ENCODE measurements at places on chromosomes 13 and 19.

- no peak for DNase-seq
These were observed 242.1 kb upstream of the ARGLU1 start for GRCh38 chr13:106810069-106810468.

GRCh38 chr19:33175886-33176669, 18.1 kb upstream of the LRP3 start:
- no peak for DNase-seq

- DNase-seq, result no peak
These were observed 506.2 kb downstream of the GPC5 start for GRCh38 chr13:91904597-91904996.

- peak; percentile 34 for DNase-seq
These were observed 3.9 kb downstream of the CD209 start for GRCh38 chr19:7743425-7743841.

- DNase-seq, result no peak
These were observed 2.3 kb upstream of the PRKACA start for GRCh38 chr19:14119644-14120496.

- no peak for DNase-seq
These were observed 2.3 kb upstream of the SIGLEC12 start for GRCh38 chr19:51503896-51504295.

- DNase-seq, result no peak
These were observed 16.8 kb downstream of the TM6SF2 start for GRCh38 chr19:19256072-19256969.

- peak; percentile 57 for DNase-seq
These were observed 622 bp downstream of the DNM2 start for GRCh38 chr19:10718205-10719196.

- no peak for DNase-seq
These were observed 10.1 kb downstream of the WDR62 start for GRCh38 chr19:36064826-36065225.

DNA sequence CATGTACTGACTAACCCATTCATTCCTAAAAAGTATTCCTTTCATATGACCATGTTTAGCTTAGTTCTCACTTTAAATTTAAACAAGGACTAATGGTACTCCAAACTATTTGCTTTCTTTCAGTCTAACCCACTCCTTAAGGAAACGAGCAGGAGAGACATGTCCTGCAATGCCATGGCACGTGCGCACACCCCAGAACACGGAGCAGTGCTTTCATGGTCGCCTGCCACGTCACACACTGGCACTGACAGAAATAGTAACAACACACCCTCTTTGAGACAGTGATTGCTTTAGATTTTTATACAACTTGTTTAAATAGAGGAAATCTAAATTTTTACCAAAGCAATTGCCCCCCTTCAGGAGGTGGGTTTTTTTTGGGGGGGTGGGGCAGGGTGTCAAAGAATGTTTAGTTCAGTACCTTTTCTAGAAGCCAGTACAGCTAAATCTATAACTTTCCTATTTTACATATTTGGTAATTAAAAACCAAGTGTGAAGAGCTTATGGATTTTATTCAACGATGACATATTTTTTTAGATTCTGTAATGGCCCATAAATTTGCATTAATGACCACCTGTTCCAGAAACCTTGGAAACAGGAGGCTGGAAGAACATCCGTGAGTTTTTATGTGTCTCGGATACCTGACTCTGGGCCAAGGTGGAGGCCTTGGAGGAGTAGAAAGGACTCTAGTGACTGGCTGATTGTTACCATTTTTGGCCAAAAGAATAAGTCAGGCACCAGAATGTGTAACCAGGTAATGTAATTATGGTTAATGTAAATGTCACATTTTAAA, 247.1 kb downstream of the DCT start:
- DNase-seq, result no peak

DNA sequence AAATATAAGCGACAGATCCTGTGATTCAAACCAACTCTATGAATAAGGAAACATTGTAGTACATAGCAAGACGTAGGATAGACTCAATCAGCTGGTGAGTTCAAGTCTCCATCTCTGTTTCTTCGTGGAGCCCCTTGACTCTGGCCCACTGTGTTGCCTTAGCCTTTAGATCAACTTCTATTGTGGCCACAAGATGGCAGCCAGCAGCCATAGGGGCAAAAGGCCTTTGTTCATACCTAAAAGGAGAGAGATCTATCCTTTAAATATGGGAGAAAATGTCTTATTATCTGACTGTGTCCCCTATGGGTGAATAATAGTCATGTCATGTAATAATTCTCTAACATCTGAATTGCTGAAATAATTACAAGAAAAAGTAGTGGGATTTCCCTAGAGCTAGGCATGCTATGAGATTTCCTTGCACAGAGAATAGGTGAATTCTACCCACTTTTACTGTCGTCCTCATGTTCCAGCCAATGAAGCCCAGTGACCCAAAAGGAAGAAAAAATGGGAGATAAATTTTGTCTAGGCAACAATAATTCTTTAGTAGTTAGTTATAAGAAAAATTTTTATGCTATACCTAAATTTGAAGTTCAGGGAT, 129.4 kb downstream of the PCDH20 start:
- no peak for DNase-seq

DNA sequence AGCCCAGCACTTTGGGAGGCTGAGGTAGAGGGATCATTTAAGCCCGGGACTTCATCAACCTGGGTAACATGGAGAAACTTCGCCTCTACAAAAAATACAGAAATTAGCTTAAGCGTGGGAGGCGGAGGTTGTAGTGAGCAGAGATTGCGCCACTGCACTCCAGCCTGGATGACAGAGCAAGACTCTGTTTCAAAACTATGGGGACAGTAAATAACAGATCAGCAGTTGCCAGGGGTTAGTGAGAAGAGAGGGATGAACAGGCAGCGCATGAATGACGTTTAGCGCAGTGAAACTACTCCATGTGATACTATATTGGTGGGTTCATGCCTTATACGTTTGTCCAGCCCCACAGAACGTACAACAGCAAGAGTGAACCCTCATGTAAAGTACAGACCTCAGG, 7.1 kb upstream of the ICAM3 start:
- no peak for DNase-seq

DNA sequence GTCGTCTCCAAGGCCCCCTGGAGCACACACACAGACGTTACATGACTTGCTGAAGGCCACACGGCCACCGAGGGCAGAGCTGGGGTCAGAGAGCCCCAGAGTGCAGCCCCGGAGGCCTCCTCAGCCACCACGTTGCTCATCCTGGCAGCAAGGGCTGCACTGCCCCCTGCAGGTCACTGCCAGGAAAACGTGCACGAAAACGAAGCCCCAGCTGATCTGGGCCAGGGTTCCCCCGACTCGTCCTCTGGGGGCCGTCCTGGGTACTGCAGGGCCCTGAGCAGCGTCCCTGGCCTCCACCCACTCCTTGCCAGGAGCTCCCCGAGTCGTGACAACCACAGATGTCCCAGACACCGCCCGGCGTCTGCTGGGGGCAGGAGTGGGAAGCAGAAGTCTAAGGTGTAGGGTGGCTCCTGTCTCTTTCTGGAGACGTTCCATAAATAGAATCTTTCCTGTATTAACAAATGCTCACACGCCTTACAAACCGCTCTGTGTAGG, 3.4 kb downstream of the TPGS1 start:
- DNase-seq, result peak; percentile 93

GRCh38 chr19:12784871-12785430, 6.3 kb upstream of the JUNB start:
- DNase-seq, result no peak

DNA sequence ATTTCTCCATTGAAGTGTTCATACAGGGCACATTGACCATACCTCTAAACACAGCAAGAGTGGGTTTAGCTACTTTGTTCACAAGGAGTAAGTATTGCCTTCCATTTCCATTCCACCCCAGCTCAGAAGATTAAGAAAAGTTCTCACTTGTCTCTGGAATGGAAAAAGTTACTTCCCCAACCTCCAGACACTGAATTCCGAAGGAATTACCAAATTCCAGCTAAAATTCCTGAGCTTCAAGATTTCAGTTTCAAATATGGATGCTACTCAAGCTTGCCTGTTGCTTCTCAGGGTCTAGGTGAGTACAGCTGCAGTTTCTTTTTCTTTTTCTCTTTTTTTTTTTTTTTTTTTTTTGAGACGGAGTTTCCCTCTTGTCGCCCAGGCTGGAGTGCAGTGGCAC, 33.6 kb downstream of the TEX26 start:
- DNase-seq, result no peak

GRCh38 chr19:6527893-6528543, 2.8 kb upstream of the TNFSF9 start:
- no peak for DNase-seq

GRCh38 chr19:49896863-49897621, at the start of gene IL4I1:
Gene IL4I1, minus strand, starts transcription at chr19:49896887. Its CDS starts 727 bp downstream, at chr19:49896160.
- DNase-seq, result peak; percentile 58

DNA sequence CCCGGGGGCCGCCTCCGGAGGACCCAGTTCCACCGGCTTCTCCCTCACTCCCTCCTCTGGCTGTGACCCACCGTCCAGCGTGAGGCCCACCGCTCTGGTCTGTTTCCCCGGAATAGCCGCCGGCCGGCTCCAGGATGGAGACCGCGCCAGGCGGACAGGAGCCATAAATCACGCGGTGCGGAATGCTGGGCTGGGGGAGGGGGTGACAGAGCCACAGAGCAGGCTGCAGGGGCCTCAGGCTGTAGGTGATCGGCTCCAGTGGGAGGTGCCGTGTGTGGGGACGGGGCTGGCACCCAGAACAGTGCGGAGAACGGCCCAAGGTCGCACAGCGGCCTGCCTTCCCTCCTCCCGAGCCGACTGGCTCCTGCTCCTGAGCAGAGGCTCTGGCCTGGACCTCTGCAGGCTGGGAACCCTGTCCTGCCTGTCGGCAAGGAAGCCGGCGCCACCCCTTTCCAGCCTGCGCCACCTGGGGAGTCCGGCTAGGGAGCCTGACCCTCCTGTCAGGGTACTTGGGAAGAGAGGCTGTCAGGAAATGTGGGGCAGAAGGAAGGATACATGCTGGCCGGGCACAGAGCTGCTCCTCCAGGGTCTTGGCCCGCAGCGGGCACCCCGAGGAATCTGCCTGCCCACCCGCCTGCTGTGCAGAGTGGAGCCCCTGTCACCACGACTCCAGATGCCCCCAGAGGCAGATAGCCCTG, 8.3 kb downstream of the PIAS4 start:
- no peak for DNase-seq

- DNase-seq, result no peak
These were observed 109.0 kb upstream of the HTR2A start for GRCh38 chr13:47005756-47006414.

- DNase-seq, result no peak
These were observed 1.8 kb downstream of the VASP start for GRCh38 chr19:45508861-45509691.

GRCh38 chr13:19152403-19152802, 29.2 kb downstream of the TUBA3C start:
- DNase-seq, result no peak

- DNase-seq, result no peak
These were observed 412.0 kb downstream of the FOXO1 start for GRCh38 chr13:40254394-40254793.

- no peak for DNase-seq
These were observed 41.9 kb downstream of the ADPRHL1 start for GRCh38 chr13:113411216-113412023.

- no peak for DNase-seq
These were observed 737.4 kb downstream of the UQCRFS1 start for GRCh38 chr19:28475525-28475924.

GRCh38 chr13:45048890-45049407, 59.6 kb downstream of the GPALPP1 start:
- no peak for DNase-seq

DNA sequence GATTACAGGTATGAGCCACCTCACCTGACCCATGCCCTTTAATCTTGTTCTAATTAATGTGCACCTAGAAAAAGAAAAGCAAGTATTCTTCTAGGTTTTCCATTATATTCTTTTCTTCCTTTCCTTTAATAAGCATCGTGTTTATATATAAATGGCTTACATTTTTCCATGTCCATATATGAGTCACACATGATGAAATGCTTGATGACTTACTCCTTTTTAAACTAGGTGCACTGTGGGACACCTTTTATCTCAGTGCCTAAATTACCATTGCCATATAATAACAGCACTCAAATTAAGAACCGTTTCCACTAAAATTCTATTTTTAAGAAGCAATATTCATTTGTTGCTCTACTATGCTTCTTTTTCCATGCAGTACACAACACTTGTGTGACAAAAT, 363.3 kb downstream of the LIG4 start:
- DNase-seq, result no peak

DNA sequence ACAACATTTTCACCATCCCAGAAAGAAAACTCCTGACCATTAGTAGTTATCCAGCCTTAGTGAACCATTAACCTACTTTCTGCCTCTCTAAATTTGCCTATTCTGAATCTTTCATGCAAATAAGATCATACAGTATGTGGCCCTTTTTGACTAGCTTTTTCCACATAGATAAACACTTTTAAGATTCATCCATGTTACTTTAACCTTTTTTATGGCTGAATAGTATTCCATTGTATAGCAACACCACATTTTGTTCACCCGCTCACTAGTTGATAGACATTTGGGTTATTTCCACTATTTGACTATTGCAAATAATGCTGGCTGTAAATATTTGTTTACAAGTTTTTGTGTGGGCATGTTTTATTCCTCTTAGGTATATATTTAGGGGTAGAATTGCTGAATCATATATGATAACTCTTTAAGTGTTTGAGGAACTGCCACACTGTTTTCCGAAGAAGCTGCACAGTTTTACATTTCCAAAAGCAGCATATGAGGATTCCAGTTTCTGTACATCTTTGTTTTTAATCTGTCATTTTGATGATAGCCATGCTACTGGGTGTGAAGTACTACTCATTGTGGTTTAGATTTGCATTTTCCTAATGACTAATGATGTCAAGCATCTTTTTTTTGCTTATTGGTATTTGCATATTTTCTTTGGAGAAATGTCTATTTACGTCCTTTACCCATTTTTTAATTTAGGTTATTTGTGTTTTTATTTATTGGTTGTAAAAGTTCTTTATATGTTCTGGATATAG, 17.1 kb downstream of the COG6 start:
- DNase-seq, result no peak

DNA sequence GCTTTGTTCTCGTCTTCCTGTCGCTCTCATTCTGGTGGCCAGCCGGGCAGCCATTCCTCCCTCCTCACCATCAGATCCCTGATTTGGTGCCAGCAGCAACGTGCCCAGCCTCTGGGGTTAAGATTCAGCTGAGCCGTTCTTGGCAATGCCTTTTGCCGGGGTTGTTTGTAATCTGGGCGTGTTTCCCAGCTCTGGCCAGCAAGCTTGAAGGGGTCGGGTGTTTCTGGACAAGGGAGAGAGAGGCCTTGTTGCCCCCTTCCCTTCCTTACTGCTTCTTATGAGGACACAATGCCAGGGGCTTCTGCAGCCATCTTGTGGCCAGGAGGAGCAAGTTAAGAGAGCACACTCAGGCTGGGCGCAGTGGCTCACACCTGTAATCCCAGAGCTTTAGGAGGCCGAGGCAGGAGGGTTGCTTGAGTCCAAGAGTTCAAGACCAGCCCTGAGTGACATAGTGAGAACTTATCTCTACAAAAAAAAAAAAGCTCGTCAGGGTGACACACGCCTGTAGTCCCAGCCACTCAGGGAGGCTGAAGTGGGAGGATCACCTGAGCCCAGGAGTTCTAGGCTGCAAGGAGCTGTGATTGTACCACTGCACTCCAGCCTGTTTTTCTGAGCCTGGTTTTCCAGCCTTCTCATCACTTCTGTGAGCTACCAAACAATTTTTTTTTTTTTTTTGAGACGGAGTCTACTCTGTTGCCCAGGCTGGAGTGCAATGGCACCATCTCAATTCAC, 10.7 kb upstream of the CRTC1 start:
- no peak for DNase-seq

- no peak for DNase-seq
These were observed 56.0 kb upstream of the MYO16 start for GRCh38 chr13:108573455-108573854.

GRCh38 chr13:80591976-80592740, 251.2 kb upstream of the SPRY2 start:
- no peak for DNase-seq
